ENCODE measurements at places on chromosomes 2 and 18.

GRCh38 chr2:76748581-76749296, 773.4 kb downstream of the LRRTM4 start:
- no peak for DNase-seq

DNA sequence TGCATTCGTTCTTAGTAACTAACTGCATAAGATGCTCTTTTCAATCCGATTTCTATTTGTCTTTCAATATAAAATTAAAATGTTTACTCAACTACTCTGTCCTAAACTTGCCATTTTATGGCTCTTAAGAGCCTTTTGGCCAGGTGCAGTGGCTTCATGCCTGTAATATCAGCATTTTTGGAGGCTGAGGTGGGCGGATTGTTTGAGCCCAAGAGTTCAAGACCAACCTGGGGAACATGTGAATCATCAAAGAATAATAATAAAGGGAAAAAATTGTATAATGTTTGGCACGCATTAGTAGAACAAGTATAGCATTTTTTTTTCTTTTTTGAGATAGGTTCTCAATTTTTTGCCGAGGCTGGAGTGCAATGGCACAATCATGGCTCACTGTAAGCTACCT, 92.5 kb downstream of the C2orf74 start:
- no peak for DNase-seq

GRCh38 chr18:58991167-58991798, 126.6 kb downstream of the ZNF532 start:
- DNase-seq: no peak

- DNase-seq: no peak
These were observed 52.3 kb downstream of the HIBCH start for GRCh38 chr2:190267302-190267701.

GRCh38 chr2:188787021-188787657, 187.0 kb upstream of the COL3A1 start:
- DNase-seq: no peak

DNA sequence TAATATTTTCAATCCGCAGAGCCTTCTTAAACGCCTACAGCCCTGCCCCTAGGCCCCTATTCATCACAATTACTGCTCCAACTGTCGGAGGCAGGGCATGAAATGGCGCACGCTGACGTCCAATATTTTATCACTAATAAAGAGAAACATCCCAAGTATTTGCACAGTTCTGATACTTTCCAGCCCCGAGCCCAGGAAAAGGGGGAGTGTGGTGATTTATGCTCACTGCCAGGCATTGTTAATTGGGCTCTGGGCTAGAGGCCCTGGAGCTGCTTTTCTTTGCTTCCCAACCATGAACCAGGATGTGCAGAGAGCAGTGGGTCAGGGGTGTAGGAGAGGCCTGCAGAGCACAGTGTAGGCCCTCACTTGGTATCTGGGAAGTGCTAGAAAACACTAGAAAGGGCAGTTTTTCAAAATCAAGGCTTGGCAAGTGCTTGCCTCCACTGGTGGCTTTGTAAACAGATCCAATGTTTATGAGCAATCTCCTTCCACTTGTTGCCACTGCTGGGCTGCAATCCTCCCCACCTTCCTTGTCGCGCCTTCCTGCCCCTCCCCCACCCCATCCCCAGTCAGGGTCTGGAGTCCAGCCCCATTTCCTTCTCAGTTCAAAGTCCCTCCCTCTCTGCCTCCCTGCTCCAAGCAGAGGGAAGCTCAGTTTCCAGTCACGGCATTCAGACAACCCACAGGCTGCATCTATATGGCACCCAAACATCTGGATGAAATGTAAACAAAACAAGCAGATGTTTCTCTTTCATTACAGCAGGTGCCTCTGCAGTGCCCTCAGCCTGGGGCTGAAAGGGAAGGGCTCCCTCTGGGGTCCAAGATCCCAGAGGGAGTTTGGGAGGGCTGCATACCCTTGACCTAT, 83.9 kb upstream of the PKDCC start:
- no peak for DNase-seq

GRCh38 chr2:234670052-234670451, 173.2 kb upstream of the ARL4C start:
- DNase-seq: no peak

DNA sequence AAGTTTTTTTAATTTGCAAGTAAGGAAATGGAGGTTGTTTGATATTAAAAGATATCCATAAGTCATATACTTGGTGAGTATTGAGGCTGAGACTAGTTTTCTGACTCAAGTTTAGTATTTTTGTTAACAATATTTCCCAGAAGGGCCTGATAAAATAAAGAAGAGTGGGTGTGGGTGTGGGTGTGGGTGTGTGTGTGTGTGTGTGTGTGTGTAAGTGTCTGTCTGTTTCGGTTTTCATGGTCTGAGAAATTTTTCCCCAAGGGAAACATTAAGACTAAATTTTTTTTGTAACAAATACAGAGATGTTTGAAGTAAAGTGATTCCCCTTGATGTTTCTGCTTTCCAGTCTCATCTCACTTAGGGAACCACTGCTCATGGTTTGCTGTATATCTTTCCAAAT, 36.5 kb downstream of the PPM1B start:
- no peak for DNase-seq

DNA sequence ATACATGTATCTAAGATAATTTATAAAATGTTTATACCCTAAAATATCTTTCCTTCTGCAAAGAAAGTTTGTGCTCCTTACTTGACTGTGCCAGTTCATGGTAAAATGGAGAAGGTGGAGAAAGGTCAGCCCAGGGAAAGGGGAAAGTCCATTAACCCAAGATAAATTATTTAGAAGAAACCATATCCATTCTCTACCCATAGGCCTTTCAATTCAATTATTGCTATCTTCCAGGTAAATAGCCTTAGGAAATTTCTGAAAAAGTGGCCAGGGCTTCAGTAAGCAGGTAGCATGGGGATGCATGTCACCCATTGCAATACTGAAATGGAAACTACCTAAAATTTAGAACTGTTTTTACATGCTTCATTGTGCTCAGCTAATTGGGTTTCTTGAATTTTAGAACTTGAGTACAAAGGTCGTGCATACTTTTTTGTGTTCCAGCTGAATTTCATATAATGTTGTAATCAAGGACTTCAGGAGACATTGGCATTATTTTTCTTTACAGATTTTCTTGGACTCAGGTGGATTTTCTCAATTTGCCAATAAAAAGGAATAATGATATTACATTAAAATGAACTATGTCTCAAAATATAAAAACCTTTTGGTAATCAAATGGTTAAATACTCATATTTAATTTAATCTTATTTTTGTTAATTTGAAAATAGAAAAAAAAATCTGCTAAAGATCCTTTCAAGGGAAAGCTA, 124.9 kb downstream of the CSRNP3 start:
- DNase-seq: no peak

GRCh38 chr2:171419333-171419732, 14.5 kb downstream of the METTL8 start:
- DNase-seq: no peak

GRCh38 chr18:35982409-35983114, 10.1 kb downstream of the RMP24 start:
- DNase-seq: no peak

DNA sequence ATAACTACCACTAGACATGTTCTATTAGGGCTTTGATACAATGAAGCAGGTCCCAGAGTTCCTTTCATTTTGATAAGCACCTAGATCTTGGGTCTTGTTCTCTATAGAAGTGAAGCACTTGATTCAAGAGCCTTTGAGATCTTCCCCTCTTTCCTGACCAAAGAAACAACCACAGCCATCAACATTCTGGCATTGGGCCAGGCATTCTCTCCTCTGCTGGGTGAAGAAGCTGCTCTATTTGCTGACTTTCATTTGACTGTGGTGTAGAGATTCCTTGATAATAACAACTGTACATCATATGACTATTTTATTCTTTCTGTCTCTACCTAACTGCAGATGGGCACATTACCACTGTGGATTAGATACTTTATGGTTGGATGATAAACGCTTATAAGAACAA, 96.6 kb upstream of the LYPD1 start:
- no peak for DNase-seq

GRCh38 chr2:237480556-237480955, 6.5 kb upstream of the MLPH start:
- no peak for DNase-seq

GRCh38 chr2:127630864-127631540, 15.0 kb upstream of the GPR17 start:
- DNase-seq: no peak

DNA sequence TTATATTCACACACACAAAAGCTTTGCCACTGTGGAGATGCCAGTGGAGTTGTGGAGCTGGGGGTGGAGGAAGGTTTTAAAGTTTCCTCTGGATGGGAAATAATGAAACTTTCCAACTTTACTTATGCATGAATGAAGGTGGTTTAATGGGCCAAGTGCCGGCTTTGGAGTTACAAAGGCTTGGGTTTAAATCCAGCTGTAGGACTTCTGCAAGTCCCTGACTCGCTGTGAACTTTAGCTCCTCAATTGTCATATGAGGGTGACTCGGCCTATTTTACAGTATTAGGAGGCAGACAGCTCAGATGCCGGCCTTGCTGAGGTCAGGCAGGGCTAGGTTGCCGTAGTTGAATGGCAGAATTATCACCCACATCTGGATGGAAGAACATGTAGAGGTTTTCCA, 415.8 kb upstream of the TRIB2 start:
- no peak for DNase-seq

DNA sequence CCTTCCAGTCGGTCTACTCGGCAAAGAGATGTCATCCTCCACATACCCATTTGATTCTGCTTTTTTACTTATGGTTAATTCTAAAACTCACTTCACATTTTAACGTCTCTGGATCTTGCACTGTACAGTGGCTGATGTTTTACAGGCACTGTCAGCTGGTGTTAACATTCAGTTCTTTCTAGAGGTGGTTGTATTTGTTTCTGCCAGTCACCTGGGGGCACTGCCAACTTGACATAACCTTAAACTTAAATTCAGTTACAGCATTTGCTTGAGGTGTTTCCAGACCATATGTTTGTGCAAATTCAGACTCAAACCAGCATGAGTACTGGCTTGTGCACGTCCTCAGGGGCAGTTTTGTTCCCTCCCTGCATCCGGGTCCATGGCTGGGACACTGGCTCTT, 5.3 kb upstream of the TMEM185B start:
- DNase-seq: no peak

GRCh38 chr2:151475071-151475470, 65.4 kb downstream of the RIF1 start:
- DNase-seq: no peak

DNA sequence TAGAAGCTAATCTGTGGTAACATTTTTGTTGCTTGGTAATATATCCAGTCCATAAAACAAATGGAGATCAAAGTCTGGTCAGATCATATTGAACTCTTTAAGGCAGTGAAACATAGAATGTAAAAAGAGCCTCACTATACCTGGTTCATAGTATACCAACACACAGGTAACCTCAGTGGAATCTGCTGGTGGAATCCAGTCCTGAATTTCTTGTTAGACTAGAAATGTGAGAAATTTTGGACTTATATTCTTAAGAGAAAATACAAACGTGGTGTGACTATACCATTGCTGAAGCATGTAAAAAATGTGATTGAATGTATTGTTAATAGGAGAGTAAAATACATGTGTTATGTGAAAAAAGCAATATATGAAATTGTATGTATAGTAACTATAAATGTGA, 46.1 kb upstream of the GRHL1 start:
- no peak for DNase-seq

- DNase-seq: no peak
These were observed 136.7 kb upstream of the SPHKAP start for GRCh38 chr2:228318218-228318617.

DNA sequence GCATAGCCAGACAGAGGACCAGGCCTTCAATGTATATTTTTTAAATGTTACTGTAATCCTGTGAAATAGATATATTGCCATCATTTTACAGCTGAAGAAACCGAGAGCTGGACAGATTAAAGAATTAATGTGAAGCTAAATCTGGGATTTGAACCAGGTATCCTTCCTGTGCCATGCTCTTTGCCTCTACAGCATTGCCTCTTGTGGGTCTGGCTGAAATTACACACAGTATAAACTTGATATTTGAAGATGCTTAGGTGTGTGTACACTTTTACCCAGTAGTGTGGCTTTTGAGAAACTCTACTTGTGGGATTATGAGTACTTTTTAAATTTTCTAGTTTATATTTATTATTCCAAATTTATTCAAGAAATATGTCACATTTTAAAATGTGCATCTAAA, 264.5 kb downstream of the CNTNAP5 start:
- DNase-seq: no peak

DNA sequence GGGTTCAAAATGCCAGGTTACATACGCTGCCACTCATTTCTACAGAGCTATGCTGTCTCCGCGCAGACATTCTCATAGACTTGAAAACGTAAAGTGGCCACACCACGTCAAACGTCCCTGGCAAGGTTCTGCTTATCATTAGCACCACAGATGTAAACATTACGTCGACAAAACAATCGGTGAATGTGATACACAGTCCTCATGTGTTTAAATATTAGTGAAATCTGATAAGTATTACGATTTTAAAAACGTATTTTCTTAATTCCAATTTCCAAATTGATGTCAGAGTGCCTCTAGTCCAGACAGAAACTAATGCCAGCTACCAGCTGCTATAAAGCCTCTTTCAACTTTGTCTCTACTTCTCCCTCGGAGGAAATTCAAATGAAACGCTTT, 1.2 kb downstream of the STK17B start:
- no peak for DNase-seq

GRCh38 chr2:199811346-199811745, 39.6 kb downstream of the FTCDNL1 start:
- DNase-seq: no peak

GRCh38 chr2:18232731-18233438, 327.6 kb downstream of the RDH14 start:
- DNase-seq: no peak

DNA sequence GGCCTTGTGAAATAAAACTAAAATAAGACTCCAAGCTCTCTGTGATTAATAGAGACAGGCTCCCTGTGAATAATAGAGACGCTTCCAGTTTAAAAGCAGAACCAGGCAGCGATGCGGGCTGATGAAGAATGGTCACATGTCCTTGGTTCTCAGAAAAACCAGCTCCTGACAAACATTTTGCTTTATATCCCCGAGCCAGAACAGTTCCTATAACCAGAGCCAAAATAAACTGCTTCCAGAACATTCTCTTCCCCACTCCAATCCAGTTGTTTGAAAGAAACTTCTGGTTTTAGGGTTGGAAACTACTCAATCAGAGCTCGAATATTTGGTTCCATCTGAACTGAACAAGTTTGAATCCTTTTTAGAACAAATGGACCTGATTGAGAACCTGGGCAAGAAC, 213.7 kb downstream of the TSN start:
- peak; percentile 12 for DNase-seq

GRCh38 chr2:133504566-133505505, 63.4 kb downstream of the NCKAP5 start:
- peak; percentile 20 for DNase-seq

- DNase-seq: no peak
These were observed 176.0 kb downstream of the MGAT5 start for GRCh38 chr2:134429886-134430285.
